ENCODE measurements at places on chromosomes 3 and 15. TPM values are rescaled to one million over a fixed set of nuclear protein-coding genes. Genes with fewer than 3 reads are reported as not detected.

The RHCG gene
- 42.0 TPM for total RNA-seq

The ISLR gene
- total RNA-seq, result 0.21 TPM

The PRR23C gene
- not detected for total RNA-seq

The SLC28A1 gene
- total RNA-seq, result not detected

The SMARCC1 gene
- total RNA-seq, result 24.2 TPM

The NRG4 gene
- 0.94 TPM for total RNA-seq

The CDC25A gene
- total RNA-seq, result 8.9 TPM

The DUT gene
- total RNA-seq, result 105 TPM

The ZNF385D gene
- not detected for total RNA-seq

The NDN gene
- 0.03 TPM for total RNA-seq

The CLDN1 gene
- total RNA-seq, result 15.3 TPM

The SNTN gene
- not detected for total RNA-seq

The CFAP161 gene
- not detected for total RNA-seq

The PGBD4 gene
- 1.5 TPM for total RNA-seq

The CELSR3 gene
- 4.6 TPM for total RNA-seq

The FAM131A gene
- 12.5 TPM for total RNA-seq

The ZNF592 gene
- total RNA-seq, result 18.8 TPM

The TLR9 gene
- total RNA-seq, result not detected

The EIF2A gene
- total RNA-seq, result 58.5 TPM

The MKRN3 gene
- 2.0 TPM for total RNA-seq

The PATL2 gene
- 0.14 TPM for total RNA-seq

The PARP14 gene
- 7.2 TPM for total RNA-seq

The CRABP1 gene
- 1.9 TPM for total RNA-seq

The HTR3E gene
- not detected for total RNA-seq

The PLSCR2 gene
- not detected for total RNA-seq

The LYZL4 gene
- not detected for total RNA-seq

The MME gene
- 0.12 TPM for total RNA-seq

The PYGO1 gene
- 7.2 TPM for total RNA-seq

The IL17RD gene
- 0.97 TPM for total RNA-seq
